ENCODE measurements at places on chromosomes 7 and 10.
A peak's percentile ranks its signal among the peaks of the same experiment; 100 is the strongest.

- no peak for DNase-seq
These were observed 75.9 kb downstream of the VSTM4 start for GRCh38 chr10:49039409-49039808.

DNA sequence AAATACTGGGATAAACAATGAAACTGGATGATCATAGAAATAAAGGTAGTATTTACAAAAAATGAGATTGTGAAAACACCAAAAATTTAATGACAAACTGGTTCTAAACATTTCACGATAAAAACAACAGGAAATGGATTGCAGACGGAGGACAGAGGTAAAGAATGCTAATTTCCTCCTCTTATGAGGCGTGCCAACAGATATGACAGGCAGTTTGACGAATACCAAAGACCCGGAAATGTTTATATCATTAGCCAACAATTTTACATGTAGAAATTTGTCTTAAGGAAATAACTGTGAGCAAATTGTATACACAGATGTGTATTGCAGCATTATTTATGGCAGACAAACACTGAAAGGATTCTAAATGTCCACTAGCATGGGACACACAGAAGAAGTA lies 162.0 kb upstream of the MGMT start:
- DNase-seq, result no peak

- no peak for DNase-seq
These were observed 1120.3 kb upstream of the LRRTM3 start for GRCh38 chr10:65805511-65805910.

DNA sequence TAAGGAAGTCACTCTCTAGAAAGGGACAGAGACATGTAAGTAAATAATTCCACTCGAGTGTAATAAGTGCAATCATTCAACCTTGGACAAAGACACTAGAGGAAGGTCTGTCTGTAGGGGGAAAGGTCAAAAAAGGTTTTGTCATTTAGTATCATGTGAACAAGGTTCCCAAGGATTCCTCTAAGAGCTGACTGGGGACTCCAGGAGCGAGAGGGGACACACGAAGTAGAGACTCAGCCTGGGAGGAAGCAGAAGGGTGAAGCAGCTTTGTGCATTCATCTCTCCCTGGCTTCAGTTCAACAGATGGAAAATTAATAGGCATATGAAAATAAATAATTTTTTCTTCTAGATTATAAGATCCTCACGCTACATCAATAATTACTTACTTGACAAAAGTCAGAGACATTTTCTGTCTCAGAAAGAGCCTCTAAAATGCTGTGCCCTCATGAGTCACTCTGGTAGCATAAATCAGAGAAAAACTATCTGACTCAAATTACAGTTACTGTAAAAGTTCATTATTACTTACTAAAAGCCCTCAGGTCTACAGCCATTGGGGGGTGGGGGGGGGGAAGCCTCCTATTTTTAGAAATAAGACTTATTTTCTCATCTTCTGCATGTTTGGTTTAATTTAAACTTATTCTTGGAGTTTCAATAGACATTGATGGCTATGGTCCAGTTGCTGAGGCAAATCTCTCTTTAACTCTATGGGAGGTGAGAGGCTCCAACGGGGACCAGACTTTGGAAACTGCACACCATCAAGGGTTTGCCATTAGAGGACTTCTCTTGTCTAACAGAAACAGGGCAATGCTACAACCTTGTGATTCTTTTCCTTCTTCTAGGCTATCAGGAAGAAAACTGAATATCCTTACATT lies 275.1 kb upstream of the KLF14 start:
- no peak for DNase-seq

- DNase-seq, result no peak
These were observed 5.7 kb upstream of the CELF2 start for GRCh38 chr10:11011984-11012383.

- DNase-seq, result no peak
These were observed 322.7 kb downstream of the CRPPA start for GRCh38 chr7:16098585-16099179.

GRCh38 chr7:133961724-133962123 lies 165.4 kb upstream of the LRGUK start:
- no peak for DNase-seq

- DNase-seq, result no peak
These were observed 124.5 kb downstream of the TMEM178B start for GRCh38 chr7:141198194-141198958.

- no peak for DNase-seq
These were observed 8.2 kb downstream of the EGFR start for GRCh38 chr7:55026867-55027490.

- DNase-seq, result no peak
These were observed 973.1 kb downstream of the LRMDA start for GRCh38 chr10:76404531-76404930.

DNA sequence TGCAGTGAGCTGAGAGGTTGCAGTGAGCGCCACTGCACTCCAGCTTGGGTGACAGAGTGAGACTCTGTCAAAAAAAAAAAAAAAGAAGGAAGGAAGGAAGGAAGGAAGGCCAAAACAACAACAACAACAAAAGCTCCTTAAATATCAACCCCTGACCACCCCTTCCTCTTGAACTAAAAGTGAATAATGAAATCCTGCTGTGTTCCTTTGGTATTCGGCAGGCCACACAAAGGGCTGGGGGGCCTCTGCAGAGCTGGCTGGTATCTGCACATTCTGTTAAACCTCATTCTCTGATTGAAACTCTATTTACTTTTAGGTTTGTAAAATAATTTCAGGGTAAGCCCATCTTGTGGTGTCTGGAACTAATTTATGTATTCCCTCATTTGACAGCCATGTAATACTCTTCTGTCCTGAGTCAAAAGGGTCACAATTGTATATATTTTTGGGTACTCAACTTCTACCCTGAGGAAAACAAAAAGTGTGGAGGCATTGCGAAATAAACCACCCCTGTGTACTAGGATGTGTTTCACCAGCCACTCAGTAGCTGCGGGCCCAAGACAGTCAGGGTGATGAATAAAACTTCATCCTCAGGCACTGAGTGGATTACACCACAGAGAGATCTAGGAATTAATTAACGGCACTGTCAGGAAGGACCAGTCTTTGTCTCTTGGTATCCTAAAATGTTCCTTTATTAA lies 446.4 kb upstream of the PFKP start:
- no peak for DNase-seq

GRCh38 chr7:42493436-42494198 lies 256.6 kb upstream of the GLI3 start:
- peak; percentile 3 for DNase-seq

DNA sequence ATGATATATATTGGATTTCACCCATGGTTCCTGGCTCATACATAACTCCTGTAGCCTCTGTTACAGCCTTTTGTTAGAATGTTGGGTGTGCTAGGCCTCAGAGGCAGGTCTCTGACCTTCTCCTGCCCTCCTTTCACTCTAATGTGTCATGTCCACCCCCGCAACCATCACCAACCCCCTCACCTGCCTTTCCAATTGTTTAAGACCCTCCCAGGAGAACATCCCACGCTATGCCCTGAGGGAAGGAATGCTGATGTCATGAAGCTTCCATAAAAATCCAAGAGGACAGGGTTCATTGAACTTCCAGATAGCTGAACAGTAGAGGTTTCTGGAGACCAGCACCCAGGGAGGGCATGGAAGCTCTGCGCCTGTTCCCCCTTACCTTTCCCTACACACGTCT lies 30.8 kb upstream of the C10orf67 start:
- DNase-seq, result no peak

GRCh38 chr7:66958538-66959350 lies 36.6 kb downstream of the SBDS start:
- no peak for DNase-seq
